ENCODE measurements at places on chromosomes 16 and 17.

DNA sequence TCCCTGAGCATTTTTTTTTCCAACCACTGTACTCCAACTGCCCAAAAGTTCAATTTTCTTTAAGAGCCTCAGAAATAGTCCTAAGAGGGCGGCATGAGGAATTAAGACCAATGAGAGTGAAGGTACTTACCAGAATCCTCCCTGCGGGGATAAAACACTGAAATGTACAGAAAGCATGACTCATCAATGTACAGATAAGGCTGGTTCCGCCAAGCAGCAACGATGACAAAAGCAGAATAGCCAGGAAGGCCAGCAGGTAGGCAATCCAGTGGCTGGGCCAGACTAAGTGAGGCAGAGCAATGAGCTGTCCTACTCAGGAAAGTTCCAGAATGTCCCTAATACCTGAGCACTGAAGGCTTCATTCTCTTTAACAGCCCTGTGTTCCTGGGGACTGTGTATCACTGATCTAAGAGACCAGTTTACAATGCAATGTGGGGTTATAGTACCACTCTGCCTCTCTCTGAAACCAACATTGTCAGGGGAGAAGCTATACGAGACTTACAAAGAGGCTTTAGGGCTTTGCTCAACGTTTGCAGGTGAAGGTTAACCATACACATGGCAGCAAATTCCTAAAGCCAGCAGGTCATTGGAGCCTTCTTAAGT, 11.0 kb upstream of the GPR139 start:
- DNase-seq, result no peak

DNA sequence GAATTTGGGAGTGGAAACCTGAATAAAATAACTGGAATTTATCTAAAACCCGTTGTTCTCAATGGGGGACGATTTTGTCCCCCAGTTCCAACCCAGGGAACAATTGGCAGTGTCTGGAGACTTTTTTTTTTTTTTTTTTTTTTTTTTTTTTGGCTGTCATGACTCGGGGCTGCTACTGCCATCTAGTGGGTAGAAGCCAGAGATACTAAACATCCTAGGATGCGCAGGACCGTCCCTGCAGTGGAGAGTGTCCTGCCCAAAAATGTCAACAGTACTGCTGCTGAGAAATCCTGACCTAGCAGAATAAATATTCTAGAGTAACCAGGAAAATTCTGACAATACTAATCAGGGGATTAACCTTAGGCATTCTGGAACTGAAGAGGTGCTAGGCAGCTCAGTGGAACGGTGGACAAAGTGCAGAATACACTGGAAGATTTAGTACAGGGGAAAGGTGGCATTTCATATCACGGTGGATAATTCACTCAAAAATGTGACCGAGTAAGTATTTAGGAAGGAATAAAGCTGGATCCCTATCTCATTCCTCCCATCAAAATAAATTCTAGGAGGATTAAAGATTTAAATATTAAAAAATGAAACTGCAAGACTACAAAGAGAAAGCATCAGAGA, 107.6 kb downstream of the SPECC1 start:
- peak; percentile 52 for DNase-seq

DNA sequence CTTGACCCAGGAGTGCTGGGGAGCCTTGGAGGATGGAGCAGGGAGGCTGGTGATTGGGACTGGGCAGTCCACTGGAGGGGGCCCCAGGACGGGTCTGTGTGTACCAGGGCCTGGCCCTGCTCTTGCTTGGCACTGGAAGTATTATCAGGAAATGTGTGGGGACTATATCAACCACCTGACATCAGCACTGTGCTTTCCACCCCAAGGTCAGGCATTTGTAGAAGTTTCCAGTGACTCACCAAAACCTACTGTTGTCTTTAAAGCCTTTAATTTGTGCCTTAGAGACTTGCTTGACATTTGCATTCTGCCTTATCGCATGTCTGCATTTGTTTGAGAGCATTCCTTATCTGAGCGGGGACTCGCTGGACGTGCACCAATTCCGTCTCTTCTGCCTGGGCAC, 323.1 kb downstream of the FOXL1 start:
- peak; percentile 66 for DNase-seq

GRCh38 chr17:77403854-77404253, 263.1 kb downstream of the SEC14L1 start:
- no peak for DNase-seq

GRCh38 chr17:38617967-38618760, 12.4 kb upstream of the SRCIN1 start:
- DNase-seq, result no peak

DNA sequence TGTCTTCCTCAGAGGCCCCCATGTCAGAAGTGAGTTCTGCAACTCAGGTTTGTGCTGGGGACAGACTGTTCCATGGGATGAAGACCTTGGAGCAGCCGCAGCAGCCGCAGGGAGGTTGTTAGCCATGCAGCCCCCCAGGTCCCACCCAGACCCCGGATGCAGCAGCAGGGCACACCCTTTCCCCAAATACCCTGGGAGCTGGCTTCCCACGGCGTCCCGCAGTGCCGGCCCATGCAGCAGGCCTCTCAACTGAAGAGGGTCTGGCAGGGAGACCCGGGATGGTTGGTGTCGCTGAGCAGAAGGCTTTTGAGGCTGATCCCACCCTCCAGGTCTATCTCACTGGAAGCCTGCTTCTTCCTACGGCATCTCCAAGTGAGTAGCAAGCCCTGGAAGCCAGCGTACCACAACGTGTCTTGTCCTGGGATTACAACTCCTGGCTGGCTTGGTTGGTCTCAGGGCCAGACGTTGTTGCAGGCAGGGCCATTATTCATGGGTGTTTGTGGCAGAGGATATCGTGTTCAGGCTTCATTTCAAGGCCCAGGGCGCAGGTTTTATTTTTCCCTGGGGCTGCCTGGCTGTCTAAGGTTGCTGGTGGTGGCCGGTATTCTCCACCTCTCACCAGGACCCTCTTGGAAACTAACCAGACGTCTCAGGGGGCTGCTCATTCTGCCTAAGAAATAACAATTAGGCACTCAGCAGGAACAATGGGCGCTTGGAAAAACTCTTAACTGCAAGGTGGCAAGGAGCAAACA, 223.2 kb downstream of the C16orf95 start:
- DNase-seq, result no peak

- no peak for DNase-seq
These were observed 230.8 kb downstream of the TANC2 start for GRCh38 chr17:63196772-63197335.
